Left lung (tissue), 14 donors: ENCODE measurements at places on chromosomes 6 and 20. TPM values are rescaled to one million over a fixed set of nuclear protein-coding genes. Genes with fewer than 3 reads are reported as not detected.
A peak's percentile ranks its signal among the peaks of the same experiment; 100 is the strongest.

TSPO2 gene
- total RNA-seq, result not detected

CRISP2 gene
- total RNA-seq, result not detected

LHFPL5 gene
- not detected for total RNA-seq

DNA sequence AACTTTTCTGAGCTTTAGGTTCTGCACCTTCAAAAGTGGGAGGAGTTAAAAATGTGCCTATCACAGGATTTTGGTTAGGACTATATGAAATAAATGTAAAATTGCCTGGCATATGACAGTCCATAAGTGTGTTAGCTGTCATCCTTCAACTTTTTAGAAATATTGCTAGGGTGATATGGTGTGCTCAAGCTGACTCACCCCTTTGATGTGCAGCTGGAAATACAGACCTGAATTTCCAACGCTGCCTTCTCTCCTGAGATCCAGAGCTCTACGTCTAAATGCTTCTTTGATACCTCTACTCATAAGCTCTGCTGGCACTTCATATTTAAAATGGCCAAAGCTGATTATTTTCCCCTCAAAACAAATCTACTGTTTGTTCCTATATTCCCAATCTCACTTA, 2.7 kb downstream of the SLC35B3 start:
- H3K4me3 ChIP-seq, result no peak overlapping the region
- DNase-seq, result no peak
- no peaks in the 10 kb centered on the region for H3K27me3 ChIP-seq

DNA sequence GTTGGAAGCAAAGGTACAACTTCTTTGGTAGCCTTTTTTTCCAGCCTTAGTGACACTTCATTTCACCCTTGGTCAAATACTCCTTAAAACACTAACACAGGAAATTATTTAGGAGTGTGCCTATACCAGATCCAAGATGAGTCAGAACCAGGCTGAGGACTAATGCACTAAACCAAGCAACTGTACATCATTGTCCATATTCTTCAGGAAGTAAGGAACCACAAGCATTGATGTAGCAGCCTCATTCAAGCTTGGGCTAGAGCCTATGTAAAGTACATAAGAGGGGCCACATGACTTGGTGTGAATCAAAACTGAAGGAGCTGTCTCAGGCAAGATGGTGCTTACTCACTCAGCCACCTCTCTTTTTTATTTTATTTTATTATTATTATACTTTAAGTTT, 20.7 kb upstream of the ADGB start:
- no peak overlapping the region for H3K27ac ChIP-seq
- no peaks in the 10 kb centered on the region for H3K27me3 ChIP-seq
- DNase-seq, result no peak
- H3K4me1 ChIP-seq, result peaks cover 6% of the 10 kb centered on the region
- H3K36me3 ChIP-seq, result no peaks in the 10 kb centered on the region
- no peak overlapping the region for H3K4me3 ChIP-seq

GRCh38 chr20:35302421-35303335, 10.5 kb upstream of the FAM83C start:
- no peak overlapping the region for H3K27ac ChIP-seq
- H3K4me3 ChIP-seq, result no peak overlapping the region
- H3K36me3 ChIP-seq, result no peaks in the 10 kb centered on the region
- no peak for DNase-seq
- H3K4me1 ChIP-seq, result no peaks in the 10 kb centered on the region
- H3K27me3 ChIP-seq, result no peaks in the 10 kb centered on the region

DNA sequence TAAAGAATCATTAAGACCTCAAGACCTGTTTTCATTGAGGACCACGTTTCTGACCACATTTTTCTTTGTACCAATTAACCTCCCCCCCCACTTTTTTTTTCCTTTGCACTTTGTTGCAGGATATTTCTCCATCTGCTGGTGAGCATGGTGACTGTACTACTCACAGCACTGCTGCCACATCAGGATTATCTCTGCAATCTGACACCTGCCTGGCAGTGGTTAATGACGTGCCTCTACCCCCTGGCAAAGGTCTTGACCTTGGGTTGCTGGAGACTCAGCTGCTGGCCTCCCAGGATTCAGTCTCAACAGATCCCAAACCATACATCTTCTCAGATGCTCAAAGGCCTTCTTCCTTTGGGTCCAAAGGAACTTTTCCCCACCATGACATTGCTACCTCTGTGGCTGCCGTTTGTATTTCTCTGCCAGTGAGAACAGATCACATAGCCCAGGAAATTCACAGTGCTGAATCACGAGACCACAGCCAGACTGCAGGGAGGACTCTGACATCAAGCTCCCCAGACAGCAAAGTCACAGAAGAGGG, 46.6 kb upstream of the EDN3 start:
- H3K4me1 ChIP-seq, result no peaks in the 10 kb centered on the region
- H3K27ac ChIP-seq, result no peak overlapping the region
- H3K36me3 ChIP-seq, result no peaks in the 10 kb centered on the region
- DNase-seq, result no peak
- H3K4me3 ChIP-seq, result no peak overlapping the region

GRCh38 chr6:116994447-116994846, 117.4 kb downstream of the RFX6 start:
- H3K27me3 ChIP-seq, result no peaks in the 10 kb centered on the region
- no peak overlapping the region for H3K4me3 ChIP-seq
- H3K27ac ChIP-seq, result no peak overlapping the region
- no peaks in the 10 kb centered on the region for H3K4me1 ChIP-seq
- no peak for DNase-seq

DNA sequence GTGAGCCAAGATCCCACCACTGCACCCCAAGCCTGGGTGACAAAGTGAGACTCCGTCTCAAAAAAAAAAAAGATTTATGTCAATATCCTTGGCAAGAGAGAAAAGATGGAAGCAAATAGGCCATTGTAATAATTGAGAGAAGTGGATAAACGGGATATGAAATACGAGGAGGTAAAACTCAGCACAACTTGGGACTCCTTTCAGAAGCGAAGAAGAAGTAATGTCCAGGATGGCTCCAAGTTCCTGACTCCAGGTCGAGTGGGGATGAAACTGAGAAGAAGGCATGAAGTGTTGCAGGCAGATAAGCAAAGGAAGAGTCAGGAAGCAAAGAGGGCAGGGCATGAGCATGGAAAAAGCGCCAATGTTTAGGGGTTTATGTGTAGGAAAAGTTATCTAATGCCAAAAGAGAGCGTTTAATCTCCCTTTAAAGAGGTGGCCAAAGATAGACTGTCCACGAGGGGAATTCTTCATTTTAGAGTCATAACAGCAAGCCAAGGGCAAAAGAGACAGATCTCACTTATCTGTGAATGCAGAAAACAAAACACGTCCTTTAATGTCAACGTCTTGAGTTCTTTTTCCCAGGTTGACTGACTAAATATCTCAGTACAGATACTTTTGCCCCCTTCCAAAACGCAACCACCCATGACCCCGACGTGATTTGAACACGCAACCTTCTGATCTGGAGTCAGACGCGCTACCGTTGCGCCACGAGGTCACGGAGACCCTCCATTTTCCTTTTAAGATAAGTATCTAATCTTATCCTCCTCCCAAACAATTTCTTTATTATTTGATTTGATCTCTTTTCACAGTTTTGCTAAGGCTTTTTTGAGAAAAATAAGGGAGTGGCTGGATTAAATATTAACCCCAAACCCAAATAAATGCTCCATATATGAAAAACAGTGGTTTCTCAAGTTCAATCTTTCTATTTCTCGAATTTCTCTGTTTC, 46.3 kb upstream of the BTN3A2 start:
- no peak overlapping the region for H3K4me3 ChIP-seq
- no peak overlapping the region for H3K27ac ChIP-seq
- no peak for DNase-seq
- no peaks in the 10 kb centered on the region for H3K36me3 ChIP-seq

- DNase-seq, result no peak
- no peak overlapping the region for H3K27ac ChIP-seq
- H3K4me1 ChIP-seq, result no peaks in the 10 kb centered on the region
- no peaks in the 10 kb centered on the region for H3K36me3 ChIP-seq
- H3K27me3 ChIP-seq, result no peaks in the 10 kb centered on the region
- H3K4me3 ChIP-seq, result no peak overlapping the region
These were observed 136.9 kb downstream of the FOXO3 start for GRCh38 chr6:108697561-108698161.

DNA sequence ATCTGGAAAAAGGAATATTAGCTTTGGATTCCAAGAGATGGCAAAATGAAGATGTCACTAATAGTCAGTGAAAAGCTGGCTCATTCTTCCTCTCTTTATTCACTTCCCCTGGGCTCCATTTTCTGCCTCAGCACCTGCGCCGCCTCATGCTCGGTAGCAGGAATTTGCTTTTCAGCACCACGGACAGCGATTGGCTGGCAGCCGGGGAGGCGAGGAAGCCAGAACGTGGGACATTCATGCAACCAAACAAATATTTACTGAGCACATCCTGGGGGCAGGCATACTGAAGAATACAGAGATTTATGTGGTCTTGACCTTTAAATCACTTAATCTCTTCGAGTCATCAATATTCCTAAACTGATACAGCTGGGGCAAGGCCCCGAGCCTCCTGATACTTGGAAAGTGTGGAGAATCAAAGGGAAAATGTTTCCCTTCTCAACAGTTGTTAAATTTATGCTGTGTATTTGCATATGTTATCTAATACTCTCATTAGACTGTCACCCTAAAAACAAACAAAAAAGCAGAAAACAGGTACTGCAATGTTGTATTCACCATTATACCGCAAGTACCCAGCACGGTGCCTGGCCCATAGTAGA, 12.1 kb upstream of the PDYN start:
- peak; percentile 69 for DNase-seq
- no peak overlapping the region for H3K27ac ChIP-seq
- H3K27me3 ChIP-seq, result peaks cover 22% of the 10 kb centered on the region
- no peaks in the 10 kb centered on the region for H3K36me3 ChIP-seq
- no peak overlapping the region for H3K4me3 ChIP-seq
- H3K4me1 ChIP-seq, result no peaks in the 10 kb centered on the region

DNA sequence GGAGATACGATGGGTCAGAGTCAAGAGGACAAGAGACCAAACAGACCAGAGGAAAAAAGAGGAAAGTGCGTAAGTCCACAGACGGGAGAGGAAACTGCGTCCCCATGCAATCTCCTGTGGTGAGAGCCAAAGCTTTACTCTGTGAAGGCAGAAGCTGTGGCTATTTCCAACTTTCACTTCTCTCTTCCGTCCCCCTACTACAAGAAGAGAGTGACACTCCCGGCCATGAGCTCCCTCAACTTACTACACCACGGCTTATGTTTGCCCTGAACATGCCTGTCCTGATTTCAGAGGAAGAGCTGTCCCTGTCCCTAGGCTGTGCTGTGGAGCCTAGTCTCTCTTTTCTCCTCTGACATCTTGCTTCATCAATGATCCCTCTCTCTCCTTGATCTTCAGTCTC, 11.5 kb upstream of the SSR1 start:
- no peaks in the 10 kb centered on the region for H3K4me1 ChIP-seq
- H3K27ac ChIP-seq, result peak overlapping the region; percentile 87
- H3K4me3 ChIP-seq, result no peak overlapping the region
- no peak for DNase-seq

DNA sequence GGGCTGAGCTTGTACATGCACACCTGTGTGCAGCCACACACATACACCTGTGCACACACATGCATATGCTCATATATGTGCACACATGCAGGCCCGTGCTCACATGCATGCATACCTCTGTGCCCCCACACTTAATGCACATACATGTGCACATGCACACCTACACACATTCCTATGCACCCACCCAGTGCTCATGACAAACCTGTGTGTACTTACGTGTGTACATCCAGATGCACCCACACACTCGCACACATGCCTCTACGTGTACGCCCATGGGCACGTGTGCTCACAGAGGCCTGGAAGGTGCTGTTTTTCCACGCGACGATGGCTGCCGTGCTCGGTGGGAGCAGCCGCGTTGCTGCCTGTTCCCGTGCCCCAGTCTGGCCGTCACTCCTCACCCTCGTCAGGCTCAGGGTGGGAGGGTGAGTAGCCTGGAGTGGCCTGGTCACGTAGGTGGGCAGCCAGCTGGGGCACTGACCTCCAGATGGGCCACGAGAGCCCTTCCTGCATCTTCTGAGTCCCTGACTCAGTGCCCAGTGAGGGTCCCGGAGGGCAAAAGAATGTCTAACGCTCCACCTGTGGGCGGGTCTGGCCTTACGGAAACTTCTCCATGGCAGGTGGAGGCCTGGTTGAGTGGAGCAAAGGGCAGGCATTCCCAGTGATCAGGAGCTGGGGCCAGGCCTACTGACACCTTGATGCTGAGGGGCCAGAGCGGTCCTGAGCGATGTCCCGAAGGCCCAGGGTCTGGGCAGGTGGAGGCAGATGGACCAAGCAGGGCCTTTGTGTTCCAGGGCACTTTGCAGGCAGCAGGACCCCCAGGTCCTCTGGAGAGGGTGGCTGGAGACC, 8.0 kb upstream of the GATA5 start:
- H3K36me3 ChIP-seq, result no peaks in the 10 kb centered on the region
- peaks cover 98% of the 10 kb centered on the region for H3K27me3 ChIP-seq
- H3K27ac ChIP-seq, result no peak overlapping the region
- DNase-seq, result no peak

DNA sequence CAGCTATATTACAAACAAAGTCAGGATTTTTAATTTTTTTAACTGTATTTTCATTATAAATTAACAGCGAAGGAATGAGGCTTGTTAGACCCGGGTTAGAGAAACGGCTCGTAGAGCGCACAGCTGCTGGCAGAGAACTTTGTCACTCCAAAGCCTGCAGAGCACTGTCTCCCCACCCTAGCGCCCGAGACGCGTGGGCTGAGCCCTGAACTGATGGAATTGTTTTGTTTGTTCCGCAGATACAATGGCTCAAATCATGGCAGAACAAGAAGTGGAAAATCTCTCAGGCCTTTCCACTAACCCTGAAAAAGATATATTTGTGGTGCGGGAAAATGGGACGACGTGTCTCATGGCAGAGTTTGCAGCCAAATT, 810 bp downstream of the LAMP5 start:
- no peaks in the 10 kb centered on the region for H3K36me3 ChIP-seq
- no peak overlapping the region for H3K4me3 ChIP-seq
- H3K4me1 ChIP-seq, result peaks cover 23% of the 10 kb centered on the region
- no peak for DNase-seq
- no peak overlapping the region for H3K27ac ChIP-seq

SCRT2 gene
- total RNA-seq, result not detected

GPSM3 gene
- 81.7 TPM for total RNA-seq

DNA sequence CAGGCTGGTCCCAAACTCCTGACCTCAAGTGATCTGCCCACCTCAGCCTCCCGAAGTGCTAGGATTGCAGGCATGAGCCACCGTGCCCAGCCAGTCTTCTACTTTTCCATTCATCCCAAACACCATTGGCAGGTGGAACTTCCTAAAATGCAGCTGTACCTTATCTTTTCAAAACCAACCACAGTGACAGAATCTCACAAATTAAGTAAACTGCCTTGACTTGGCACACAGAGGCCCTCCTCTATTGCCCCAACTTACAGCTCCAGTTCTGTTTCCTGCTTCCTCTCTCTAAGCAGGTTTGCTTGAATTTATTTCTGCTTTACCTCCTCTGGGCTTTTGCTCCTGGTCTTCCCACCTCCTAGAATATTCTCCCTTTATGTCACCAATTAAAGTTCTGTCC, 7.6 kb downstream of the MYB start:
- H3K4me3 ChIP-seq, result no peak overlapping the region
- H3K36me3 ChIP-seq, result no peaks in the 10 kb centered on the region
- peaks cover 8% of the 10 kb centered on the region for H3K27me3 ChIP-seq

GRCh38 chr20:717832-718231, 42.2 kb upstream of the SCRT2 start:
- H3K27me3 ChIP-seq, result peaks cover 5% of the 10 kb centered on the region
- DNase-seq, result no peak
- no peaks in the 10 kb centered on the region for H3K36me3 ChIP-seq
- H3K27ac ChIP-seq, result no peak overlapping the region
